ENCODE measurements at places on chromosomes 3 and 15. TPM values are rescaled to one million over a fixed set of nuclear protein-coding genes. Genes with fewer than 3 reads are reported as not detected.

CCDC80 gene
- 78.2 TPM for total RNA-seq

RUVBL1 gene
- total RNA-seq, result 21.4 TPM

DNAH12 gene
- not detected for total RNA-seq

KNG1 gene
- 0.62 TPM for total RNA-seq

Data from Right ventricle myocardium inferior (tissue), 1 donor.